ENCODE measurements at places on chromosomes 5 and 9. TPM values are rescaled to one million over a fixed set of nuclear protein-coding genes. Genes with fewer than 3 reads are reported as not detected.

Gene KIF4B
- total RNA-seq: not detected

Gene OR1J2
- total RNA-seq: not detected

Gene FLT4
- total RNA-seq: 6.5 TPM

Gene SLC46A2
- total RNA-seq: not detected

GRCh38 chr5:158414780-158415179, 555.8 kb upstream of the CLINT1 start:
- H3K27ac ChIP-seq: no peak overlapping the region
- no peak overlapping the region for H3K4me3 ChIP-seq
- no peaks in the 10 kb centered on the region for H3K36me3 ChIP-seq
- H3K4me1 ChIP-seq: peaks cover 7% of the 10 kb centered on the region
- no peaks in the 10 kb centered on the region for H3K27me3 ChIP-seq

DNA sequence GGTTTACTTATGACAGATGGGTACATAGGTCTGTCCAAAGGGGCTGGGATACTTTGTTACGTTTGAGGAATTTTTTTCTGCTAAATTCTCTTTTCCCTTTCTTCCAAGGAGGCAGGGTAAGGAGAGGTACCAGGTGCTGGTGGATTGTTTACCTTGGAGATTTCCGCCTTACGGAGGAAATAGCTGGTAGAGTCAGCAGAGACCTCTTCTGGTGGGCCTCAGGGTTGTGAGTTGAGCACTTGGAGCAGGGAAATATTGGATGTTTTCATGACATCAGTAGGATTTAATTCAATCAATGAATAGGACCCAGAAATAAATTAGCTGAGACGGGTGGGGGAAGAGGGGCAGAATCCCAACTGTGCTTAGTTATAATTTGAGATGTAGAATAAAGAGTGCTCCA, 60.0 kb upstream of the TAF11L2 start:
- H3K27me3 ChIP-seq: no peaks in the 10 kb centered on the region
- no peaks in the 10 kb centered on the region for H3K36me3 ChIP-seq
- DNase-seq: no peak
- peaks cover 2% of the 10 kb centered on the region for H3K4me1 ChIP-seq
- no peak overlapping the region for H3K27ac ChIP-seq

GRCh38 chr5:65186646-65187227, 295.0 kb downstream of the ADAMTS6 start:
- no peaks in the 10 kb centered on the region for H3K27me3 ChIP-seq
- DNase-seq: no peak
- H3K4me1 ChIP-seq: no peaks in the 10 kb centered on the region
- no peak overlapping the region for H3K27ac ChIP-seq
- H3K36me3 ChIP-seq: no peaks in the 10 kb centered on the region

DNA sequence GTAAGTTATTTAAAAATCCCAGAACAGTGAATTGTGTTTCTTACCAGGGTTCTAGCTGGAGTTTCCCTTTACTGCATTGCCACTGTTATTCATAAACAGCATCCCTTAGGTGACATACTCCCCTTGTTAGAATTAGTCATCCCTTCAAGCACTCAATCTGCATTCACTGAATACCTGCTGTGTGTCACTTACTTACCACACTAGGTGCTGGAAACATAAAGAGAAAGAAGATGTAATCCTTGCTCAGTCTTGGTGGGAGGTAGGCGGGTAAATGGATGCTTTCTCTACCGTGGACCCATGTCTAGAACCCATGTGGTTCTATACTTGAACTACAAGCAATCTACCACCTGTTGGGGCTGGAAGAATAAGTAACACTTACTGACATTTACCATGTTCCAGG, 371.6 kb downstream of the KDM4C start:
- no peaks in the 10 kb centered on the region for H3K27me3 ChIP-seq
- no peak overlapping the region for H3K27ac ChIP-seq
- no peaks in the 10 kb centered on the region for H3K36me3 ChIP-seq
- DNase-seq: no peak
- H3K4me1 ChIP-seq: no peaks in the 10 kb centered on the region

Data from ovary (tissue), 10 donors.